ENCODE measurements at places on chromosomes 2 and 18. TPM values are rescaled to one million over a fixed set of nuclear protein-coding genes. Genes with fewer than 3 reads are reported as not detected.

DNA sequence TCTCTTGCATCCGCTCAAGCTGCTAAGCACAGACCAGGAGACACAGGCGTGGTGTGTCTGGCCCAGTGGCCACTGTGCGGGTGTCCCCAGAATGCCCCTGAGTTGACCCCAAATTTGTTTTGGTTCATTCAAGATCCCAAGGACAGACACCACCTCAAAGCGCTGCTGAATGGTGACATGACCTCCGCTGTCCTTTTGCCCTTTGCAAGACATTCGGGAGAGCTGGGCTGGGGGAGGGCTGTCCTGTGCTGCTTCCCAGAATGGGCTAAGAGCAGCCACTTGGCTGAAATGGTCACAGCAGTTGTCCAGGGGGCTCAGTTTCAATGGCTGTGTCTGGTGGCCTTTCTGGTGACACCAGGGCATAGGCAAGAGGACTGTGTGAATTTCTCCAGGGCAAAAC, 84.1 kb downstream of the SMIM21 start:
- no peaks in the 10 kb centered on the region for H3K36me3 ChIP-seq
- no peak overlapping the region for H3K27ac ChIP-seq
- peak; percentile 30 for DNase-seq
- no peaks in the 10 kb centered on the region for H3K27me3 ChIP-seq
- no peak overlapping the region for H3K4me3 ChIP-seq
- no peaks in the 10 kb centered on the region for H3K4me1 ChIP-seq

DNA sequence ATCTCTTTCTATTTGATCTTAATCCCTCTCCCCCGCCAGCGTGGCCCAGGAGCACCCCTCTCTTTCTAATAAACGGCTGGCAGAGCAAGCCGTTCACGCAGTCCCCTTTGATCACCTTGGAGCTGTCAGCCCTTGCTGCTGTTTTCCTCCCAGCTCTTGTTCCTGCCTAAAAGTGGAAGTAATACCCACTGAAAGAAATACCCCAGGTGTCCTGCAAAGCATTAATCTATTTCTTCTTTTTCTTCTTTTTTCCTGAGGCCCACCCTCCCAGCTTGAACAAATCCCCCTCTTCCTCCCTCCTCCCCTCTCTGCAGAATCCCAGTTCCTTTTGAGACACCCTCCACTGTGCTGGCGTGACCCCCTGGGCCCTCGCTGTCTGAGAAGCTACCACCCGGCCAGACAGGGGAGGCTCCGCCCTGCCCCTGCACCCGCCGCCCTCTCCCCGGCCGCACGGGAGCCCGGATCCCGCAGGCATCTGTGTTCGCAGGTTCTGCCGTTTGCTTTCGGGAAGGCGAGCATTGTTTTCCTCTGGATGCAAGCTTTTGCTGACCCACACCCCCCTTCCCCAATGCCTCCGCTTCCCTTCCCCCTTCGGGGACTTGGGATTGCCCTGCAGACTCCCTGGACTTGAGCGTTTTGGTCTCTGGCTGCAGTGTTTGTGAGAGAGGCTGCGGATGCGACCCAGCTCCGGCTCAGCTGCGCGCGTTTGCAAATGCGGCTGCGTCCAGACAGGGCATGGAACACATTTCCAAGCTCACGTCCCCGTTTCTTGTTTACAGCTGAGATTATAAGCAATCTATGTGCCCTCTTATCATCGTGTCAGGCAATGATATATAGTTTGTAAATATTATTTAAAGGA, 631.5 kb downstream of the NYAP2 start:
- DNase-seq, result peak; percentile 77
- peak overlapping the region; percentile 54 for H3K27ac ChIP-seq
- peak overlapping the region; percentile 38 for H3K4me3 ChIP-seq
- peaks cover 12% of the 10 kb centered on the region for H3K4me1 ChIP-seq

GRCh38 chr2:38708900-38709566, 42.1 kb downstream of the SRSF7 start:
- no peak overlapping the region for H3K27ac ChIP-seq
- no peak overlapping the region for H3K4me3 ChIP-seq
- no peaks in the 10 kb centered on the region for H3K27me3 ChIP-seq
- DNase-seq, result no peak
- no peaks in the 10 kb centered on the region for H3K4me1 ChIP-seq
- H3K36me3 ChIP-seq, result no peaks in the 10 kb centered on the region

DNA sequence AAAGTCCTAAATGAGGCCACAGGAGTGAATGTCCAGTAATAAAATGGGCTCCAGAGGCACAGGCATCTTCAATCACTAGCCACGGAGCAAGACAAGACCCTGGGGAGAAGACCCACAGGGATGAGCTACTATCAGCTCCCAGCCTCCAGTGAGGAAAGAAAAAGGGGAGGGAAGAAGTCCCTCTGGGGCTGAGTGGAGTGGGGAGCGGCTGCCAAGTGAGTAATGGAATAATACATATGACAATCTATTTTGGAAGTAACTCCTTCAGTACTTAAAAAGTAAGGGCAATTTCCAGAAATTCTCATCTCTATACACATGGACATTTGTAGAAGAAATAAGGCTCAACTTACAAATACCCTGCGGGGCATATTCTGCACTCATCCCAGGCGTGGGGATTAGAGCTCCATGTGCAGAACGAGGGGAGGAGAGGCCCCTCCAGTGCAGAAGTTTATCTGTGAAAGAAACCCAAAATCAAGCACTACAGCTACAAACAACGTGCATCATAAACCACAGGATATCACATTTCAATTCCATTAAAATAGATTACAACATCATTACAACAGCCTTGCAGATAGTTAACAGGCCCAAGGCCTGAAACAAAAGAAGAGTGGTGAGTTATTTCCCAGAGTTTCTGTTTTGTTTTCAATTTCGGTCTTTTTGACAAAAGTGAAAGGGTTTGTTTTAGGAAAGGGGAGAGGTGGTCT, 84.9 kb downstream of the BCL11A start:
- no peak for DNase-seq
- H3K27ac ChIP-seq, result no peak overlapping the region
- H3K4me3 ChIP-seq, result no peak overlapping the region
- H3K4me1 ChIP-seq, result no peaks in the 10 kb centered on the region
- H3K36me3 ChIP-seq, result no peaks in the 10 kb centered on the region
- no peaks in the 10 kb centered on the region for H3K27me3 ChIP-seq

GRCh38 chr18:2256577-2256976, 314.7 kb downstream of the METTL4 start:
- H3K4me1 ChIP-seq, result no peaks in the 10 kb centered on the region
- DNase-seq, result no peak
- H3K4me3 ChIP-seq, result no peak overlapping the region
- H3K36me3 ChIP-seq, result no peaks in the 10 kb centered on the region
- H3K27ac ChIP-seq, result no peak overlapping the region

- H3K36me3 ChIP-seq, result no peaks in the 10 kb centered on the region
- H3K27ac ChIP-seq, result no peak overlapping the region
- no peaks in the 10 kb centered on the region for H3K27me3 ChIP-seq
- no peak for DNase-seq
- no peak overlapping the region for H3K4me3 ChIP-seq
These were observed 58.6 kb upstream of the CHN1 start for GRCh38 chr2:175063741-175064140.

DNA sequence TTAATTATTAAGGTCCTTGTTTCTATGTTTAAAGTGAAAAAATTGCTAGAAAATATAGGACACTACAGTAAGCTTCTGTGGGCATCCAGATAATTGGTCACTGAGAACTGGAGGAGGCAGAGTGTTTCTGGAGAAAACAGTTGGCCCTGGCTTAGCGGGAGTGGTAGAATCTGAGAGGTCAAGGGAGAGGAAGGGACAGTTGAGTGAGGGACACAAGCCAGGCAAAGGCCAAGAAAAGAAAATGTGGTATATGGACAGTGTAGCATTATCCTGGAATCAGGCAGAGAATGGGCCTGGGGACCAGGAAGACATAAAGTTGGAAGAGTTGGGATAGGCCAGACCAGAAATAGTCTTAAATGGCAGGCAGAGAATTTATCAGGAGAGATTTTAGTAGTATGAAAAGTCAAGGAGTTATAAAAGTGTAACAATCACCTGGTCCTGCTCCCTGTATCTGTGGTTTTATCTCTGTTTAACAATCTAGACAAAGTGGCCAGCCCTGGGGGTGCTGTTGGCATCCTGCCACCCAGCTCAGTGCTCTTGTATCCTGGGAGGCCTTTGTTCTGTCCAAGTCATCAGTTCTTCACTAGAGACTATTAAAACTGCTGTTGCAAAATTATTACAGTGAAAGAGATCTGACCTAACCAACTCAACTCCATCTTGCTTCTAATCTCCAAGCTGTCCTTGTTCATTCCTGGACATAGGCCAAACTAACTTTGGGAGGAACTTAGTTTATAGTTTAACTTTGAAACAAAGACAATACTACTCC, 15.4 kb upstream of the MSGN1 start:
- H3K36me3 ChIP-seq, result no peaks in the 10 kb centered on the region
- H3K27me3 ChIP-seq, result no peaks in the 10 kb centered on the region
- H3K4me1 ChIP-seq, result peaks cover 24% of the 10 kb centered on the region
- peak overlapping the region; percentile 62 for H3K27ac ChIP-seq
- no peak overlapping the region for H3K4me3 ChIP-seq

DNA sequence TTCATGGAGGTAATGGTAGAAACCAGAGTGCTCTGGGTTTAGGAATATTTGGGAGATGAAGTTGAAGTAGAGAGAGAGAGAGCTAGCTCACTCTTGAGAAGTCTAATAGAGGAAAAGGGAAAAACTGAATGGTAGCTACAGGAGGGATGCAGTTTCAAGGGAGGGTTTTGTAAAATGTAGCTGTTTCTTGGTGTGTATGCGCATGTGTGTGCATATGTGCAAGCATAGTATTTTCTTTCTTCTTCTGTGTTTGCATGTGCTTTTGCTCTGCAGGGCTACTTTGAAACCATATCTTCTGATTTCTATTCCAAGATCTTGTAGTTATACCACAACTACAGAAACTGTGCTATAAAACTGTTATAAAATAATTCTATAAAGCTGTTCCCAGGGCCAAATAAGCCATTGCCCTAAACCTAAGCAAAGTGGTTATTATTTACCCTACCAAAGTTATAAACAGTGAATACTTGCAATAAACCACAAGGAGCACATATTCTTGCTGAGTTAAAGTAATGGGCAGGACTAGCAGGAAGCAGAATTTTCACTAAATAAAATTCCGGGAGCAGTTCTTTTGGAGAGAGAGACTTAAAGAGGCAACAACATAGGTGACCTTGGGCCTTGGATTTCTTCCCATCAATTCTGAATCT, 145.3 kb upstream of the ZNF521 start:
- DNase-seq, result no peak
- no peaks in the 10 kb centered on the region for H3K4me1 ChIP-seq
- H3K27ac ChIP-seq, result no peak overlapping the region
- H3K36me3 ChIP-seq, result no peaks in the 10 kb centered on the region
- no peaks in the 10 kb centered on the region for H3K27me3 ChIP-seq

DNA sequence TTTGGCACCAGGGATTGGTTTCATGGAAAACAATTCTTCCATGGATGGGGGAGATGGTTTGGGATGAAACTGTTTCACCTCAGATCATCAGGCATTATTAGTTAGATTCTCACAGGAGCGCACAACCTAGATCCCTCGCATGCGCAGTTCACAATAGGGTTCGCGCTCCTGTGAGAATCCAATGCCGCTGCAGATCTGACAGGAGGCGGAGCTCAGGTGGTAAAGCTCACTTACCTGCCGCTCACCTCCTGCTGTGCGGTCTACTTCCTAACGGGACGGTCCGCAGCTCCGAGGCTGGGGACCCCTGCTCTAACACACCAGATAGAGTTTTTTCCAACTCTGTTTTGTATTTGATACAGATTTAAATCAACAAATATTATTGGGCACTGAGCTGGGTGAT, 286.5 kb downstream of the MTX2 start:
- no peak overlapping the region for H3K27ac ChIP-seq
- H3K4me3 ChIP-seq, result no peak overlapping the region
- H3K27me3 ChIP-seq, result no peaks in the 10 kb centered on the region

DNA sequence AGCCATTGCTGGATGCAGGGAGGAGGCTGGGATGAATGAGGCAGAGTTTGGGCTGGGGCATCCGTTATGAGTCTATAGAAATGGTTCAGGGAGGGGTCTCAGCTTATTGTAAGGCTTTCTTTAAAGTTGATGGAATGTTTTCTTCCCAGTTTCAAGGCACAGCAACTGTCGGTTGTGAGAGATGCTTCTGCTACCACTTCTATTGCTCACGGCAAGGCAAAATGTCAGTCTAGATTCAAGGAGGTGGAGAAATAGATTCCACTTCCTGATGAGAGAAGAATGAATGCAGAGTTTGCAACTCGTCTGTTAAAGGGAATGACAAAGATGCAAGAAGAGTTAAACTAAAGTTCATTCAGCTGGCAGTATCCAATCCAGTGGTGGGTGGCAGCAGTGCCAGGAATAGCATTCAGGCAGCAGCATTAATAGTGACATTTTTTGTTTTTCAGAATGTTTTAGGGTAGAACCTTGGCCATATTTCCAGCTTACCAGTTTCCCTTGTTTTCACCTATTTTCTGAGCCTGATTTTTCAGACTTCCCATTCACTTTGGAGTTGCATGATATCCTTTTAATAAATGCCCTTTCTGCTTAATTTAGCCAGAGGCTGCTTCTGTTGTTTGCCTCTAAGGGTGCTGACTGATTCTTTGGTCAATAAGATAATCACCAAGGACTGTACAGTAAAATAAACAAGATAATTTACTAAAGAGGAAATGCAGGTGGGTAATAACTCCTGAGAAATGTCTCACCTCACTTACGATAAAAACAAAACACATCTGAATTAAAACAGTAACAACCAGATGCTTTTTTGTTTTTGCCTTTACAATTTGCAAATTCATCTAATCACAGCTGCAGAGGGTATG, 138.4 kb downstream of the RPIA start:
- no peak overlapping the region for H3K4me3 ChIP-seq
- no peak for DNase-seq
- peaks cover 7% of the 10 kb centered on the region for H3K4me1 ChIP-seq

DNA sequence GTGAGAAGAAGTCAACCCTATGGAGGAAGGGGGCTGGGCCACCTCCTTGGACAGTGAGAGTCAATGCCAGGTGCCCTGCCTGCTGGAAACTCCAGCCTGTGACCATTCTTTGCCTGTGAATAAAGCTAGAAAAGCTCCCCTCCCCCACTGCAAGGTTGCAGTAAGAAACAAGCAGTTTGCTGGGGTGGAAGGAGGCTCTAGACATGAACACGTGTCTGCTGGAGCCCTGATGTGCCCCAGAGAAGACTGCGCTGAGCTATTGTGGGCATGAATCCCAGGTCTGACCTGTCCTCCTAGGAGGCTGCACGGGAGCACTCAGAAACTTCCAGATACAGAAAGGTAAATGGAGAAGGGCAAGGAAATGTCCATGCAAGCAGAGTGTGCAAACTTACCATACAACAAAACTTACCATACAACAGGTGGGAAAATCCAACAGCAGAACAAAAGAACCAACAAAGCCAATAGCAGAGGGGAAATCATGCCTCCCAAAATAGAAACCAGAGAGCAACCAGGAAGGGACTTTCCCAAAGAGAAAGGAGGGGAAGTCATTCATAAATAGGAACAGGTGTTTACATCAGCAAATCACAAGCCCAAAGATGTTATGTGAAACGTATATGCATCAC, 278.7 kb downstream of the BCL2 start:
- no peaks in the 10 kb centered on the region for H3K4me1 ChIP-seq
- H3K27me3 ChIP-seq, result no peaks in the 10 kb centered on the region
- DNase-seq, result no peak
- no peak overlapping the region for H3K4me3 ChIP-seq

Gene ITGA6
- 31.2 TPM for total RNA-seq

Gene KCNG3
- total RNA-seq, result not detected

Gene MCFD2
- 77.5 TPM for total RNA-seq

Gene LDLRAD4
- 33.1 TPM for total RNA-seq

Data from right atrium auricular region (tissue), 2 donors.